Fibroblast of the aortic adventitia (primary cell): ENCODE measurements at places on chromosomes 11 and 22. TPM values are rescaled to one million over a fixed set of nuclear protein-coding genes. Genes with fewer than 3 reads are reported as not detected.
A peak's percentile ranks its signal among the peaks of the same experiment; 100 is the strongest.

DNA sequence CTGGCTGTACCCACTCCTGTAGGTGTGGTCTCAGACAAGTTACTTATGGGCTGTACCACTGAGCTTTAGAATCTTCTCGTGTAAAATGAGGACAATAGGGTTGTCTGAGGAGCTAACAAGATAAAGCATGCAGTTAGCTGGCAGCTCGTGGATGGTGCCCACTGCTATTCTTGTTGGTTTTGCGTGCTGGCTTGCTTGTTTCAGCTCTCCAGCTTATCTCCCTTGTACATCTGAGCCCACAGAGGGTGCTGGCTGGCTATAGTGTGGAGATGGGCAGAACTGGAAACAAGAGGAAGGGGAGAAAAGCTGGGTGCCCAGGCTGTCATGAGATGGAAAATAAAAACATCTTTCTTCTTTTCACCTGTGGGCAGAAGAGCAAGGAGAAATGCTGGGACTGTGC, 46.5 kb upstream of the GALNT18 start:
- no peak for DNase-seq

- DNase-seq: no peak
Observed at GRCh38 chr22:23361676-23362075, 181.4 kb downstream of the BCR start.

DNA sequence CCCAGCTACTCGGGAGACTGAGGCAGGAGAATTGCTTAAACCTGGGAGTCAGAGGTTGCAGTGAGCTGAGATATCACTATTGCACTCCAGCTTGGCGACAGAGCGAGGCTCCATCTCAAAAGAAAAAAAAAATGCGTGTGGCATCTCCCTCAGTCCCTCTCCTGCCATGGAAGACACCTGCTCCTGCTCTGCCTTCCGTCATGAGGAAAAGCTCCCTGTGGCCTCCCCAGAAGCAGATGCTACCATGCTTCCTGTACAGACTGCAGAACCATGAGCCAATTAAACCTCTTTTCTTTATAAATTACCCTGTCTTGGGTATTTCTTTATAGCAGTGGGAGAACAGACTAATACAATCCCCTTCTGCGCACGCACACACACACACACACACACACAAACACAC, 249.4 kb downstream of the MN1 start:
- no peak for DNase-seq

GRCh38 chr11:116217441-116217840, 555.3 kb downstream of the BUD13 start:
- DNase-seq: no peak

GRCh38 chr11:102429691-102430090, 22.9 kb downstream of the TMEM123 start:
- DNase-seq: no peak

GRCh38 chr11:46337626-46338345, 9.5 kb upstream of the DGKZ start:
- DNase-seq: no peak

DNA sequence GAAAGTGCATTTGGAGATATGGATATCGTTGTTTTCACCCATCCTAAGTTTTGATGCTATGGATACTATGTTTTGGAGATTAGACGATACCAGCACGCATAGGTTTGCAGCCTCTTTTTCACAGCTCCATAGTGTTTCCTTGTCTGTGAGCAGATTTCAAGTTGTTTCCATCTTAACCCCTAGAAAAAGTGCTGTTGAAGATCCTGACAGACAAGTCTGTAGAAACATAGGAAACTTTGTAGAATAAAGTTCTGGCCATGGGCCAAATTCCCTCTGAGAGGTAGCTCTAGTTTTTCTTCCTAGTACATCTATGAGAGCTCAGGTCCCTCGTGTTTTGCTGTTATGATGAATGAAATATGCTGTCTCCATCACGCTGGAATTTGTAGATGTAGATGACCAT, 32.4 kb downstream of the ST3GAL4 start:
- DNase-seq: no peak

- DNase-seq: no peak
Observed at GRCh38 chr11:2694995-2695939, 4.5 kb downstream of the KCNQ1OT1 start.

DNA sequence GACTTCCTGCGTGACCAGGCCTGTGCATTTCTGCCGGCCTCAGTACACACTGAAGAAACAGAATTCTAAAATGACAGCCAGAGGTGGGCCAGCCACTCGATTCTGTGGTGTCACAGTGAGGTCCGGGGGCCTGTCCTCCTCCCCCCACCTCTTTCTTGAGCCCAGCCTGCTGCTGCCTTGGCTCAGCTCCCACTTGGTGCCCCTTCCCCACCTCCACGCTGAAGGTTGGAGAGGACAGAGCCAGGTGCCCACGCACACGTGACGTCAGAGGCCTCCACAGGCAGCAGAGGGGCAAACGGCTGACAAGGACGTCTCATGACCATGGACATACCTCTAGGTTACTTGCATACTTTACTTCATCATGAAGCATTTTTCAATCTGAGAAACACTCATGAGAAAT, 78.0 kb upstream of the SHANK2 start:
- no peak for DNase-seq

DNA sequence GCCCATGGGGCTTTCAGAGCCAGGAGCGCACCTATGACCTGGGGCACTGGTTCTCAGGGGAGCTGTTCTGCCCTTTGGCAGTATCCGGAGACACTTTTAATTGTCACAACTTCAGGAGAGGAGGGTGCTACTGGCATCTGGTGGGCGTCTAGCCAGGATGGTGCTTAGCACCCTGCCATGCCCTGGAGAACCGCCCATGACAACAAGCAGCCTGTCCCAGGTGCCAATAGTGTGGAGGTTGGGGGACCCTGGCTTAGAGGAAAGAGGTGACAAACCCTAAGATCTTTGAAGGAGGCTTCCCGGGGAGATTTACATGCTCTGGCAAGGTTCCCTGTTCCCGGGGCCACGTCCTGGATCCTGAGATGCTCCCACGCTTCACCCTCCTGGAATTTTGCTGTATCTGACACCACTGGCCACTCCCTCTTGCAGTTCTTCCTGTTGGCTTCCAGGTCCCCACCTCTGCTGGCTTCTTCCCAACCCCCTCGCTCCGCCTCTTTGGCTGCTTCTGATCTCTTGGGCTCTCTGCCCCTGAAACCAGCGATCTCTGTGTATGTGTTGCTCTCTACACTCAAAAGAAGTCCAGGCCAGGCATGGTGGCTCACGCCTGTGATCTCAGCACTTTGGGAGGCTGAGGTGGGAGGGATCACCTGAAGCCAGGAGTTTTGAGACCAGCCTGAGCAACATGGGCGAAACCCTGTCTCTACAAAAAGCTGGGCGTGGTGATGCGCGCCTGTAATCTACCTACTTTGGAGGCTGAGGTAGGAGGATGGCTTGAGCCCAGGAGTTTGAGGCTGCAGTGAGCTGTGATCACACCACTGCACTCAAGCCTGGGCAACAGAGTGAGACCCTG, 31.1 kb downstream of the FADS3 start:
- DNase-seq: peak; percentile 71

GRCh38 chr22:50612168-50612527, 11.6 kb downstream of the MAPK8IP2 start:
- DNase-seq: no peak

- no peak for DNase-seq
Observed at GRCh38 chr22:20164863-20165262, 14.0 kb upstream of the CCDC188 start.

DNA sequence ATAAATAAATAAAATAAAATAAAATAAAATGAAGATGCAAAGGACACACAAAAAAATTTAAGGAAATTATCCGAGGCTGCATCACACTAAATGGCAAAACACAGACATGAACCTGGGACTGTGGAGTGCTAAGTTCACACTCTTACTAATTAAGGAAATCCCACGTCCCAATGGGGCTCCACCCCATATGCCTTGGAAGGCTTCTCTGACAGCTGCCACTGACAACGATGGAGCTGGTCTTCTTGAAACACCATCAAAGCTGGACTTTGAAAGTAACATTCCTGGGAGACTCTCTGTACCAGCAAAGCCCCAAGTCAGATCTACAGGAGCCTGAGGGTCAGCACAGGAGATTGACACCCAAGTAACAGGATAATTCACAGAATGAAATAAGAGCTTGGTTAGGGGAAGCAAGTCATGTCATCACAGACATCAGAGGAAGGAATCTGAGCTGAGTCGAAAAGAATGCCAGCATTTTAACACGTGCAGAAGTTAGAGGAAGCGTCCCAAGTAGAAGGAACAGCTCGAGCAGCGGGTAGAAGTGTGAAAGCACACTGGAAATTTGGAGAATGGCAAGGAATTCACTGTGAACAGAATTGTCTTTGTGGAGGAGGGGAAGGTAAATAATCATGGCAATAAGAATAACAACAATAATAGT, 13.8 kb downstream of the TPST2 start:
- DNase-seq: no peak

DNA sequence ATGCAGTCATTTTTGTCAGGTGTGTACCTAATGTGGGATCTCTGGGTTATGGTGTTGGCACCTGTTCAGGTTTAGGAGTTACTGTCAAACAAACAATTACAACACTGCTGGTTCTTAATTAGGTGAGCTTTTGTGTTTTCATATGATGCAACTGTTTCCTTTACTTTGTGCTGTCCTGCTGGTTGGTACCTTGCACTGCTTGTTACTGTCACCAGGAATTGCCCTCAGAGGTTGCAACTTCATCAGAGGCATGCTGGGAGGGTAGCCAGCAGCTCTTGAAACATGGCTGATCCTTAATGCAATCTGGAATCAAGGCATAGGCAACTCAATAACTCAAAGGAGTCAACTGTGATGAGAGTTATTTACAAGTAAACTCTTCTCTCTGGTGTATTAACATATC, 400.3 kb downstream of the MIAT start:
- DNase-seq: no peak

- no peak for DNase-seq
Observed at GRCh38 chr11:95904009-95904650, 19.8 kb downstream of the MTMR2 start.

DNA sequence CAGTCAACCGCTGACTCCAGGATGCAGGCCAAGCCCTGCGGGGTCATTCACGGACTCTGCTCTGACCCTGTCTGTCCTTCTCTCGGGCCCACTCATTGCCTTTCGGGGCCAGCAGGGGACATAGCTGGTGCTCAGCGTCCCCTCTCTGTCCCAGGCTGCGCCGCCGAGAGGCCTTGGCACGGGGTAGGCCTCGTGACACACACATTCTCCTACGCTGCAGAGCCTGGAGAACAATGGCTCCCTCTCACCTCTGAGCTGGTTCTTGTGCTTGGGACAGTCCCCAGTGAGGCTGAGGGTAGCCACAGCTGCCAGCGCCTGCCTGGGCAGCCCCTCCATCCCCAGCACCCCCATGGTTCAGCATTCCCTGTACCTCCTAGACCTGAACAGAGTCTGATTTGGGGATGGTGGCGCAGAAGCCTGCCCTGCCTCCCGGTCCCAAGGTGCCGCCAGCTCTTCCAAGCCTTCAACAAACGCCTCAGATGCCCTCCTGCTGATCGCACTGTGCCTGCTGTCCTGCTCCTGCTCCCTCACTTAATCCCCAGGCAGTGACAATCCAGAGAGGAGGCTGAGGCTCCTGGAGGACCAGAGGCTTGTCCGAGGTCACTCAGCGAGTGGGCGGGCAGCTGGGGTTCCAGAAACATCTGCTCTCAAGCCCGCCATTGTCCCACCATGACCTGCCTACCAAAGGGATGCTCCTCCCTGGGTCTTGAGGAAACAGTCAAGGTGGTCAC, 30.4 kb downstream of the DUSP8 start:
- no peak for DNase-seq

- no peak for DNase-seq
Observed at GRCh38 chr11:35855671-35856070, 88.2 kb upstream of the LDLRAD3 start.

DNA sequence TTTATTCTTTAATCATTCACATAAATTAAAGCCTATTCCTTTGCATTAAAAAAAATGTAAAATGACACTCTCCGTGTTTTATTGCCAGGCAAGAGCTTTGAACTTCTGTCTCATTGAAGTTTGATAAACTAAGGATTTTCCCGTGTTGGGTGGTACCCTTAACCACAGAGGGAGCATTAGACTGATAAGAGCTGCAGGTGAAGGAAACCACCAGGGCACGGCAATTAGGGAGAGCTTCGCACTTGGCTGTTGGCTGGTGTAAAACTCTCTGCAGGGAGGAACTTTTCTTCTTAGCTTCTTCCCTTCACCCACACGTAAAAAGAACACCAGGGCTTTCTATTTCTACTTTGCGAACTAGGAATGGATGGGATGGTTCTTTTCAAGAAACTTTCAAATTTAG, 47.0 kb downstream of the CSTPP1 start:
- no peak for DNase-seq

DNA sequence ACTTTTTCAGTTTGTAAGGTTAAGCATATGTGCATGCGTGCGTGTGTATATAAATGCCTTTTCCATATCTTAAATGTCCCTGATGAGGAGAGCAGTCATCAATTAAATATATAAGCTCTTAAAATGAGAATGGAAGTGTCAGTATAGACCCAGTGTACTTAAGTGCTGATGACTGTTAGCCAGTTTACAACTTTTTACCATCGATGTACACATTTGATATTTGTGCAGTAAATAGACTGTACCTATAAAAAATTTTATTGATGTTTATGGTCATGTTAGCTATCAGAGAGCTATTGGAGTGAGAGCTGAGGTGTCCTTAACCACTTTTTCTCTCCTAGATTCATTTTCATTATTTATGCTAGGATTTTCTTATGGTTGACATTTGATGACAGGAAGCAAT, 45.4 kb downstream of the TRAF6 start:
- DNase-seq: no peak

DNA sequence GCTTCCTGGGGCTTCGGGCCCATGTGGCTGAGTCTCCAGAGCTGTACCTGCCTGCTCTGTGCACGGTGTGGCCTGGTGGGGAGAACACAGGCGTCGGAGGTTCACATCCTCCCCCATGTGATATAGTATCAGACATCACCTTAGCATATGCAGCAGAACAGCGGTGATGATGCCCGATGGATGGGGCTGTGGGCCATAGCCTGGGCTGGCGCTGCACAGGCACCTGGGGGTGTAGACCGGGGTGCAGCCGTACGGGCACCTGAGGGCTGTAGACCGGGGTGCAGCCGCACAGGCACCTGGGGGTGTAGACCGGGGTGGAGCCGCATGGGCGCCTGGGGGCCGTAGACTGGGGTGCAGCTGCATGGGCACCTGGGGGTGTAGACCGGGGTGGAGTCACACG, 29.2 kb downstream of the NADSYN1 start:
- no peak for DNase-seq

DNA sequence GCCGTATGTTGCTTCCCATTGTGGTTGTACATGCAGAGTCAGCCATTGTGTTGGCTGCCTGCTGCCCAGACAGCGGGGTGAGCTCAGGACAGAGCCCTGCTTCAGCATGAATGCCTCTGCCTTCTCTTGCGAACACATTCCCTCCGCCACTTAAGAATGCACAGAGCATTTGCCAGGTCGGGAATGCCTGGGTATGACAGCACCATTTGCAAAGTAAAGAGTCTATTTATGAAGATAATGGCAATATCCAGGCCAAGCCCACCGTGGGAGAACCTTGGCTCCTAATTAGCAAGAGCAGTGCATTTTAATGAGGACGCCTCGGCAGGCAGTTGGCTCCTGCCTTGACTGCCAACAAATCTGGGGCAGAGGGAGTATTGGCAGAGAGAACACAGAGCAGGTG, 62.5 kb upstream of the SORL1 start:
- no peak for DNase-seq

Gene TTLL12
- 13.2 and 40.5 TPM in 2 replicates for total RNA-seq

Gene LIN7C
- total RNA-seq: 33.2 and 75.3 TPM in 2 replicates

Gene RCOR2
- 2.9 and 3.3 TPM in 2 replicates for total RNA-seq

Gene TKFC
- 17.6 and 22.6 TPM in 2 replicates for total RNA-seq

Gene GLB1L2
- not detected in 2 replicates for total RNA-seq

Gene DCPS
- 4.3 and 11.4 TPM in 2 replicates for total RNA-seq

Gene ART1
- total RNA-seq: not detected in 2 replicates

Gene SMIM38
- 0.09 and 0.33 TPM in 2 replicates for total RNA-seq

Gene KLHL35
- total RNA-seq: 3.0 and 3.8 TPM in 2 replicates

Gene MFNG
- 0.16 and 0.36 TPM in 2 replicates for total RNA-seq

Gene CASP5
- not detected in 2 replicates for total RNA-seq

Gene OMP
- total RNA-seq: 1.1 TPM in 1 of 2 replicates, not detected in the other

Gene OR56A5
- not detected in 2 replicates for total RNA-seq

Gene BIK
- not detected in 2 replicates for total RNA-seq
